NCI-H1092 (cell line): ENCODE measurements at places on chromosomes 3 and 15.

DNA sequence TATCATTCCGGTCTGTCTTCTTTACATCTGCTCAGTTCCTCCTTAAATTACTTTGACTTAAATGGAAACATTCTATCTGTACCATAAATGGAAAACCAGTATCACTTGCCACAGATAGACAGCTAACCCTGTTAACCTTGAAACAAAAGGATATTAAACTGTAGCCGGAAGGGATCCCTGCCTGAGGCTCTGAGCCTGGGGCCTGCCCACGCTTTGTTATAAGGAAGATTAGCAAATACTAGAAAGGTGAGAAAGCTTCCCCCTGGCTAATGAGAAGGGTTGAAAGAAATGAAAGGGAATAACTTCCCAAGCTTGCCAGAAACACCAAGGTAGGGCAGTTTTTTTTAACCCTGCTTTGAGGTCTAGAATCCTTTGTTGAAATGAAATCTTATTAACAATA is 927.6 kb downstream of the FHIT start:
- DNase-seq: no peak

DNA sequence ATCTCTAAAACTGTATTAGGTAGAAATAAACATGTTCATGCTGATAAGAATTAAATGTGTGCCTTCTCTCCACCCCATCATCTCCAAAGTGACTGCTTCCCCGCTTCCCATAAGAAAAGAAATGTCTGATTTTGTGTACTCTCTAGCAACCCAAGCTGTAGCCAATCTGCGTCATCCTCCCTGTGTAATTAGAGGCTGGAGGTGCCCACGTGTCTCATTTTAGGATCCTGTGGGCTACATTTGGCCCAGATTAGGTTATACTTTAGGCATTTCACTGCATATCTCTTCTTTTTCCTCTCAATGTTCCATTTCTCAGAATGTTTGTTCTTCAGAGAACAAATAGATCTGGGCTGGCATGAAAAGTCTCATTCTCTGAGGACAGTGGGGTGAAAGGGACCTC is 19.3 kb upstream of the ZNF148 start:
- no peak for DNase-seq

DNA sequence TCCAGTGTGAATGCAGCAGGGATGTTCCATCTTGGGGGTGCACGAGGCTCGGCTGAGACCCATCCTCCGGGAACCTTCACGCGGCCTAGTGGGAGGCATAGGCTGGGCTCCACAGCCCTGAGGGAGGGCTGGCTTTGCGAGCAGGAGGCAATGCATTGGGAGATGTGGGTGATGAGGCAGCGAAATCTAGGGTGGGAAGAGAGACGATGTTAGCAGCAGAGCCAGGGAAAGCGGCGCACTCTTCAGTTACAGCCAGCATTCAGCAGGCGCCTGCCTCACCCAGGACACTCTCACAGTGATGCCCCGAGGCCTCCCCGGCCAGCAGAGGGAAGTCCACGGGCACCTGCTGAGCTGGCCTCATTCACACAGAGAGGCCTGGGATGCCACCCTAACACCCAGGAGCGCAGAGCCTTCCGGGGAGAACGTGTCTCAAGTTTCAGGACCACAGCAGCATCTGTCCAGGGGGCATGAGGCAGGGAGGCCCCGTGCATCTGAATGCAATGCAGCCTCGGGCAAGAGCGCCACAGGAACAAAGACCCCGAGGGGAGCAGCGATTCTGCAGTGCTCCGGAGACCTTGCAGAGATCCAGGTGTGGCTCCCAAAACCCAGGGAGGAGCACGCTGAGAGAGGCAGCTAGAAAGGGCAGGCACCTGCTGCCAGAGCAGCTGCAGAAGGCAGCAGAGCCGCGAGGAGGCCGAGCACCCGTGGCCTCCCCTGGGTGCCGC is 102.4 kb downstream of the NUP210 start:
- DNase-seq: no peak

DNA sequence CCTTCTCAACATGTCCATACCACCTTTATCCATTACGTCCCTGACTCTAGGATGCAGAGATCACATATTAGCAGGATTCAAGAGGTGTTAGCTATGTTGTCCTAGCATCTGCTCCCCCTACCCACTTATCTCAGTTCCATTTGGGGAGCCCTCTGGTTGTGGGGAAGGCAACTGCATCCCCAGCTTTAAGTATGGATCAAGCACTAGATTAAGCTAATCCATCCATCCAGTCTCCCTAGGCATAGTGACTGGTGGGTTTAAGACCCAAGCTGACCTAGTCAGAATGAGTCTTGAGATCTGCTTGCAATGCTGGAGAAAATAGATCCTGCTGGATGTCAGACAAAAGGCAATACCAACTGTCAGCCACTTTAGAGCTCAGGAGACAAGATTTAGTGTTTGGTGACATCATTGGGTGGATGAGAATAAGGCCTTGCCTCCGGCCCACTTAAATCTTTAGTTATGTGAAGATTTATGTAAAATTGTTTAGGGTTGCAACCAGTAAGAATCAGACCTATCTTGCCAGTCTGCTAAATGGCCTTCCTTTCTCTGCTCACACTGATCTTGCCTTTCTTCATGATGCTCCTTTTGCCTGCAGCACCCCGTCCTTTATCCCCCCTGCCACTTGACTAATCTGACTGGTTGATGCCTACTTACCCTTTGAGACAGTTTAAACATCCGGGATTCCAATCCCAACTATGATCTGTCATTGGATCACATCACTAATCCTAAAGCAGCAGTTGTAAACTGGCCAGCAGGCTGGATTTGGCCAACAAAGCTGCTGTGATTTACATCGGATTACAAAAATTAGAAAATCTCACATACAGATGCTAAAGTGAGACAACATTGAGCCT is 2.1 kb upstream of the ISY1 start:
- no peak for DNase-seq

GRCh38 chr3:56423661-56424099 is 44.6 kb downstream of the ERC2 start:
- no peak for DNase-seq

- peak; percentile 61 for DNase-seq
These were observed 24.8 kb downstream of the GABRA5 start for GRCh38 chr15:26891448-26892181.

DNA sequence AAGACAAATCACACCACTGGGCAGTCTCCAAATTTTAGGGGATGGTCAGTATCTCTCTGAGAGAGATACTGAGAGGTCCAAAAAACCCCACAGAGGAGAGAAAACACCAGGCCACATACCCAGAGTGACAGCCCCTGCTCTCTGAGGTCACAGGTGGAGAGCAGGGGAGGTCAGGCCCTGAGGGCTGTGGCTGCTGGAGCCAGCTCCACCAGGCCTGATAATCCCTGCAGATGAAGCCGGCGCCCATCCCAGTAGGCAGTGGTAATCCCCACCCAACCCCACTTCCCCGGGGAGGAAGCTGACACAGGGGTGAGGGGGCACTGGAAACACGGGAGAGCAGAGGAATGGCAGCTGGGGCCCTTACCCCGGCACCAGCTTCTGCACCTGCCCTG is 31.2 kb upstream of the SRP14 start:
- no peak for DNase-seq

- no peak for DNase-seq
These were observed 16.3 kb upstream of the OR5H1 start for GRCh38 chr3:98114264-98114663.

GRCh38 chr3:60017631-60018030 is 967.8 kb upstream of the CFAP20DC start:
- DNase-seq: no peak

DNA sequence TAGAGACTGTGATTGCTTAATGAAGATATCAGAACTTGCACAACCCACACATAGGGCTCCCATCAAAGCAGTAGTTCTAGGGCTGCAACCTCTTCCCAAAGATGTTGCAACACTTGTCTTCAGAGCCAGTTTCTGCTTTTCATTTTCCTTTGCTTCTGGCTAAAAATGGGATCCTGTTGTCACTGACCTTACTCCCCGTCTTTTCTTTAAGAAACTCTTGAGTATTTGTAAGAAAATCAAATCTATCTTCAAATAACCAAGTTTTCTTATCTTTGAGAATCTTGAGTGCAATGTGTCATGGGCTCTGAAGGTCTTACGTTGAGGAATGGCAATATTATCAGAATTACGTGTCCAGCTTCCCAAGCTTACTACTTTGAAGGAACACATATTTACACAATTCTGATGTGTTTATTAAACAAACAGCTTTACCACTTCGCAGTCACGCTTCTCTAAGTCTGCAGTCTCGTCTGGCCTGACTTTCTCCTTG is 24.1 kb downstream of the CACNA1D start:
- no peak for DNase-seq

GRCh38 chr15:40483919-40484318 is 13.1 kb downstream of the CHST14 start:
- DNase-seq: no peak

GRCh38 chr3:31960793-31961431 is 20.1 kb downstream of the OSBPL10 start:
- no peak for DNase-seq

DNA sequence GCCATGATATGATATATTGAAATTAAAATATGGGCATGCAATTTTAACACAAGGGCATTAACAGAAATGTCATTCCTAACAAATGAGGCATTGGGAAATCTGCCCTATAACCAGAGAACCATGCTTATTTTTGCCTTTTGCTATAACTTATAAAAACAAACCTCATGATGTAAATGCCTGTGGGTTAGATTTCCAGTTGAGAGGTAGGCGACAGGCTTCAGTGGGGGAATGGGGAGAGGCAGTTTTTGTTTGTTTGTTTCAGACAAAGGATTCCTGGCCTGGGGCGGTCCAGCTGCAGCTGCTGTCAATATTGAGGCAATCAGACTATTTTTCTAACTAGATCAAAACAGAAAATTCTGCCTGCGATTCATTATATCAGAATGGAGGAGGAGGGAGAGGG is 490.4 kb upstream of the CFAP20DC start:
- DNase-seq: no peak

GRCh38 chr3:63644212-63644797 is 8.2 kb upstream of the SNTN start:
- DNase-seq: no peak

DNA sequence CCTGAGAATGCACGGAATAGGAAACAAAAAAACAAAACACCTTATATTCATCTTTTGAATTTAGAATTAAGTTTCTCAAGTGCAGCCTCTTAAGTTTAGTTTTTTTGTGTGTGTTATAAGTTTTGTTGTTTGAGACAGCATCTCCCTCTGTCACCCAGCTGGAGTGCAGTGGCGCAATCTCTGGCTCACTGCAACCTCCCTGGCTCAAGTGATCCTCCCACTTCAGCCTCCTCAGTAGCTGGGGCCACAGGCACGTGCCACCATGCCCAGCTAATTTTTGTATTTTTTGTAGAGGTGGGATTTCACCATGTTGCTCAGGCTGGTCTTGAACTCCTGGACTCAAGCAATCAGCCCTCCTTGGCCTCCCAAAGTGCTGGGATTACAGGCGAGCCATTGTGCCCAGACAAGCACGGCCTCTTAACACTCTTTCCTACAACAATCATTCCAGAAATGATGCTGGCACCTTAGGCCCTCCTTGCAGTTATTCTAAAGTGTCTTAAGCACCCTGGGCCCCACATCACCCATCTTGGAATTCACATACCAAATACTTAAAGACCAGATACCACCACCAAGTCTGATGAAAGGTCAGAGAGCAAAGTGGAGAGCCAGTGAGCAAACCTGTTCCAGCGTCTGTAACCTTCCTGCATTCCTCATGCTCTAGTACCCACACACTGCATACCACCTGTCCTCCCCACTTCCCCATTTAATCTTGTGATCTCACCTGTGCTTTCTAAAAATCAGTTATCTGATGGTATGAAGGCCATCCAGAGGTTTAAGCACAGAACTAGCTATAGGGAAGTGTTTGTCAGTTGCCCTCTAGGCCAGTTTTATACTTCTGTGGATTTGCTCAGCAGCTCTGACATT is 6.9 kb upstream of the SPG11 start:
- DNase-seq: no peak

- no peak for DNase-seq
These were observed 62.6 kb upstream of the CNTN4 start for GRCh38 chr3:2036076-2036475.

- DNase-seq: no peak
These were observed 464.3 kb upstream of the GRM7 start for GRCh38 chr3:6396631-6397030.

DNA sequence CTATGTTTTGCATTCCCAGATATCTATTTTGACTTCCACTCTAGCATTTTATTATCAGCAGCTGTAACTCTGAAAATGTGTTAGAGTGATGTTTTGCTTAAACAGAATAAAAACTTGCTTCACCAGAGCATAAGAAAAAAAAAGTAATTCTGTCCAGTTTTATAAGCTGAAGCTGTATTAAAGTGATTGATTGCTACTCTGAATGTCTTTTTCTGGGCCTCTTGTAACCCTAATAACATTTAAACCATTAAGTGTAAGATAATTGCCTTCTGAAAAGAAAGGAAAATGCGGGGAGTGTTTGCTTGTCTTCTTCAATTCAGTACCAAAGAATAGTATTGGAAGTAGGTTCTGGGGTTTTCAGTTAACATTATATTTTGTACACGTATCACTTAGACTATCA is 57.9 kb upstream of the UBE2E1 start:
- DNase-seq: no peak

DNA sequence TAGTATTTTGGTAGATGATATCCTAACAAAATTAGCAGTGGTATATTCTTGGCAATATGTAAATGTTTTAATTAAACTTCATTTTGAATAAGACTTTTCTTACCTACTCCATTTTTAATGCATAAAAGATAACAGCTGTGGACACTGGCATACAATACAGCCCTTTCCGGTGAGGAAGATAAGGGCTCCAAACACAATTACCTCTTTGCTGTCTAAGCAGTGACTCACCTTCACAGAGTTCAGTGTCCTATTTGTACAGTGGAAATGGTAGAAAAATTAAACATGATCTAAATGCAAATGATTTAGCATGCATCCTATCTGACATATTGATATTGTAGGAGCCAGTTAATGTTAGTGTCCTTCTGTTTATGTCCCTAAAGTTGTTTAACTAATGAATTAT is 969.4 kb downstream of the PLOD2 start:
- no peak for DNase-seq

DNA sequence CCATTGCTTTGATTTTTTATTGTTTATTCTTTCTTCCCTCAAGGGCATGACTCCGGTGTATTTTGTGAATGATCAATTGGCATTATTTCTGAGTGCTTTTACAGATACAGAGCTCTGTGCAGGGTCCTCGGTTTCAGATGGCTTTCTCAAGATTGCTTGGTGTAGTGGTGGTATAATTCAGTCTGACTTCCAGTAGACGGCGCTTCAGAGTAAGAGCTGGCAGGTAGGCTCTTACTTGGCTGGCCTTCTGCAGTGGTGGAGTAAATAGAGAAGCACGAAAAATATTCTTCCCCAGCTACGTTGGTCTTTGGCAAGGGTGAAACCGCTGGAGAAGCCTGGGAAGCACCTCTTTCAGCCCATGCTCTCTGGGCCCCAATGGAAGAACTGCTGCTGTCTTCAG is 723.0 kb upstream of the BCHE start:
- DNase-seq: no peak

GRCh38 chr3:123346021-123346420 is 102.9 kb downstream of the ADCY5 start:
- DNase-seq: no peak

GRCh38 chr3:32992310-32992686 is 40.9 kb downstream of the CCR4 start:
- DNase-seq: no peak

- DNase-seq: no peak
These were observed 23.6 kb downstream of the UBE2E1 start for GRCh38 chr3:23829242-23829934.
